ENCODE measurements at places on chromosomes 16 and 17.

DNA sequence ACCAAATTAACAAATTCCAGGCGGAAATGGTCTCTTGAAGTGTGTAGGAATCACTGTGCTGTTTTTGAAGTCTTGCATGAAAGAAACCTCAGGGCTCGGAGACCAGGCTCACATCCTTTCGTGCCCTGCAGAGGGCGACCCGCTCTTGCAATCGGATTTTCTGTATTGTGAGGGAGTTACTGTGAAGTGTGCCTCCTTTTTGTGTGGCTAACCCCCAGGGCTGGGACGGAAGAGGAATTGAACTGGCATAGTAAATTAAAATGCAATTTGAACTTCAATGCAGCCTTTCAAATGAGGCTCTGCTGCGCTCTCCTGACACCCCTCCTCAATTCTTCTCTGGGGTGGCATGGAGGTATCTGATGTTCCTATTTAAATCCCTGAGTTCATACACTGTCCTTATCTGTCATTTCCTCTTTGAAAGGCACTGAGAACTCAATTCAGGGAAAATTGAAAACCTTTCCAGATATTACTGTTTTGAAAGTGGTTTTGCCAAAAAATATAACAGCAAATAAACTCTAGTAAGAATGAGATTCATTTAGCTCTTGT lies 51.5 kb upstream of the MGAT5B start:
- no peaks in the 10 kb centered on the region for H3K27me3 ChIP-seq
- no peaks in the 10 kb centered on the region for H3K4me1 ChIP-seq
- no peaks in the 10 kb centered on the region for H3K36me3 ChIP-seq
- no peak overlapping the region for H3K4me3 ChIP-seq
- DNase-seq: no peak

DNA sequence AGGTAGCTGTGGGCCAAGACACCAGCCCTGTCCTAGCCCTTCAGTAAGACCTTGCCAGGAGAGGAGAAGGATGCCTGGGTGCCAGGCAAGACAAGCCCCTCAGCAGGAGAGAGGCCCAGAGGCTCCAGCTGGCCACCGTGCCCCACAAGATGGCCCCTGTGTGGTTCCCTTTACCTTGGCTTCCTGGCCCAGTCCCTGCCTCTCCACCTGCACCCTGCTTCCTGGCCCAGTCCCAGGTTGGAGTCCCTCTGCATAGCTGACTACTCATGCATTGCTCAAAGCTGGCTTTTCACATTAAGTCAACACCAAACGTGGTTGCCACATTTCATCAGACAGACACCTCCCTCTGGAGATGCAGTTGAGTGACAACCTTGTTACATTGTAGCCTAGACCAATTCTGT lies 4.0 kb downstream of the SYNGR3 start:
- DNase-seq: no peak
- peaks cover 11% of the 10 kb centered on the region for H3K27me3 ChIP-seq
- H3K36me3 ChIP-seq: peaks cover 18% of the 10 kb centered on the region
- H3K4me1 ChIP-seq: peaks cover 14% of the 10 kb centered on the region
- no peak overlapping the region for H3K27ac ChIP-seq
- no peak overlapping the region for H3K4me3 ChIP-seq

DNA sequence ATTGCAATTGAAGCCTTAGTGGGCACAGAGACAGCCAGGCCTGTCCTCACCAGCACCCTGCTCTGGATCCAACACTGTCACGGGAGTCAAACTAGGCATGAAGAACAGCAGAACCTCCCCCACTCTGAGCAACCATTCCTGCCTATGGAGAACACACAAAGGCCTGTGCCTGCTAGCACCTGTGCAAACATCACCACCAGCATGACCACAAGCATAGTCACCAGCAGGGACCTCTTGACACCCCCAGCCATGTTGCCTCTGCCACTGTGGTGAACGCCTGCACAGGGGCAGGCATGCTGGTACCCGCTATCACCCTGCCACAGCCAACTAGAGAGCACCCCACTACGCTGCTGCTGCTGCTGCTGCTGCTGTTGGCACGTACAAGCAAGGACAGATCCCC lies 51.7 kb downstream of the CMC2 start:
- DNase-seq: no peak
- no peaks in the 10 kb centered on the region for H3K27me3 ChIP-seq
- no peak overlapping the region for H3K27ac ChIP-seq
- no peaks in the 10 kb centered on the region for H3K4me1 ChIP-seq

DNA sequence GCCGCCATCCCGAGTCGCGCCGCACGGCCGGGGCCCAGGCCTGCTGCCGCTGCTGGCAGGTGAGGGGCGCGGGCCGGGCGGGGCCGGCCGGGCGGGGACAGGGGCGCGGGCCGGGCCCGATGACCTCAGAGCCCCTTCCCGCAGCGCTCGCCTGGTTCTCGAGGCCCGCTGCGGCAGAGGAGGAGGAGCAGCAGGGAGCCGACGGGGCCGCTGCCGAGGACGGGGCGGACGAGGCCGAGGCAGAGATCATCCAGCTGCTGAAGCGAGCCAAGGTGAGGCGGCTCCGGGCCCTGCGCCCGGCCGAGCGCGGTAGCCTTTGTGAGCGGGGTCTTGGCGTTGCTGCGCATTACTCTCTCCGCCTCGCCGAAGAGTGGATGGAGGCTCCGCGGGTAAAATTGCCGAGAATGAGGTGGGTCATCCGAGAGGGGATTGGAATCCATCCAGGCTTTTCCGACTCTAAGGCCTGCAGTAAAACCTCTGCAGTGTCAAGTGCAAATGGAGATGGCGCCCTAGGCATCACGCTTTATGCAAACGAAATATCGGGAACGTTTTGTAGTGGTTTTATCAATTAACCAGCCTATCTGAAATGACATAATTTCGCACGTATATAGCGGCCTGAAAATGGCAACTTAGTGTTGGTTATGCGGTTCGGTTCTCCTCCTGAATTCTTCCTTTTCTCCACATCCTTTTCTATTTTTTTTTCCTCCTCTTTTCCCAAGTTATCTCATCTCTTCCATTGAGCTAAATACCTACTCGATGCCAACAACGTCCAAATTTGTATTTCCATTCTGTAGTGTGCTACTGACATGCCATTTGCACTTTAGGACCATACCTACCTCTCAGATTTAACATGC lies 577 bp downstream of the TTC19 start:
- H3K4me1 ChIP-seq: peaks cover 7% of the 10 kb centered on the region
- peak overlapping the region; percentile 96 for H3K27ac ChIP-seq
- H3K27me3 ChIP-seq: no peaks in the 10 kb centered on the region
- peaks cover 31% of the 10 kb centered on the region for H3K36me3 ChIP-seq
- no peak for DNase-seq

DNA sequence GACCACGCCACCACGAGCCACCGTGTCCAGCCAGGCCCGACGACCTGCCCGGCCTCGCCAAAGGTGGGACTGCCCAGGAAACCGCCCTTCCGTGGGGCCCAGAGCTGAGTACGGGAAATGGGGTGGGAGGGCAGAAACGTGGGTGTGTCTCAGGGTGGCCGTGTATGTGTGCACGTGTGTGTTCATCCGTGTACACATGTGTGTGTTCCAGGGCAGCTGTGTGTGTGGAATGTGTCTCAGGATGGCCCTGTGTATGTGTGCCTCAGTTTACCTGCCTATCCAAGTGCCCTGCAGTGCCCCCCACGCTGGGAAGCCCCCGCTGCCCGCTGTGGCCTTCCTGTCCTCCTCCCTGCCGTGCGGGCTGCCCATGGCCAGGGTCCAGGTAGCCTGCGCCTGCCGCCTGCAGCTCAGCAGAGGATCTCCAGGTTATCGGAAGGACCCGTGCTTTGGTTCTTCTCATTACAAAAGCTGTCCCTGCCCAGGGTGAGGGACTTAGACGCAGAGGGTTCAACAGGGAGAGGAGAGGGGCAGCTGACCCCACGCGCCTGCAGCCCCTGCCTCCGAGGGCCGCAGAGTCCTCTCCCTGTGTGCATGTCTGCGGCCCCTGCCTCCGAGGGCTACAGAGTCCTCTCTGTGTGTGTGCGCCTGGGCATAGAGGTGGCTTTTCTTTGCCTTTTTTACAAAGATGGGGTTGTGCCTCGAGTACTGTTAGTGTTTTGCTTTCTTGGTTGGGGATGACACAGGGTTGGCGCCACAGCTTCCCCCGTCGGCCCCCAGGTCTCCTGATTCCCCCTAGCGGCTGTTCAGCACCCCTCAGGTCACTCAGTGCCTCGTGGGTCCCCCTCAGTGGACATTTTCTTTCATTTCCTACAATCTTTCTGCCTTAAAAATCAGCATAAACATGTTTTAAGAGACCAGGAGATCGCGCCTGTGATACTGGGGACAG lies 23.6 kb downstream of the ZNF469 start:
- H3K27ac ChIP-seq: no peak overlapping the region
- H3K4me3 ChIP-seq: no peak overlapping the region
- H3K4me1 ChIP-seq: no peaks in the 10 kb centered on the region
- peaks cover 2% of the 10 kb centered on the region for H3K27me3 ChIP-seq
- DNase-seq: no peak

- H3K4me1 ChIP-seq: no peaks in the 10 kb centered on the region
- H3K36me3 ChIP-seq: no peaks in the 10 kb centered on the region
- H3K27me3 ChIP-seq: no peaks in the 10 kb centered on the region
These were observed 119.0 kb downstream of the SPECC1 start for GRCh38 chr17:20128036-20128667.

DNA sequence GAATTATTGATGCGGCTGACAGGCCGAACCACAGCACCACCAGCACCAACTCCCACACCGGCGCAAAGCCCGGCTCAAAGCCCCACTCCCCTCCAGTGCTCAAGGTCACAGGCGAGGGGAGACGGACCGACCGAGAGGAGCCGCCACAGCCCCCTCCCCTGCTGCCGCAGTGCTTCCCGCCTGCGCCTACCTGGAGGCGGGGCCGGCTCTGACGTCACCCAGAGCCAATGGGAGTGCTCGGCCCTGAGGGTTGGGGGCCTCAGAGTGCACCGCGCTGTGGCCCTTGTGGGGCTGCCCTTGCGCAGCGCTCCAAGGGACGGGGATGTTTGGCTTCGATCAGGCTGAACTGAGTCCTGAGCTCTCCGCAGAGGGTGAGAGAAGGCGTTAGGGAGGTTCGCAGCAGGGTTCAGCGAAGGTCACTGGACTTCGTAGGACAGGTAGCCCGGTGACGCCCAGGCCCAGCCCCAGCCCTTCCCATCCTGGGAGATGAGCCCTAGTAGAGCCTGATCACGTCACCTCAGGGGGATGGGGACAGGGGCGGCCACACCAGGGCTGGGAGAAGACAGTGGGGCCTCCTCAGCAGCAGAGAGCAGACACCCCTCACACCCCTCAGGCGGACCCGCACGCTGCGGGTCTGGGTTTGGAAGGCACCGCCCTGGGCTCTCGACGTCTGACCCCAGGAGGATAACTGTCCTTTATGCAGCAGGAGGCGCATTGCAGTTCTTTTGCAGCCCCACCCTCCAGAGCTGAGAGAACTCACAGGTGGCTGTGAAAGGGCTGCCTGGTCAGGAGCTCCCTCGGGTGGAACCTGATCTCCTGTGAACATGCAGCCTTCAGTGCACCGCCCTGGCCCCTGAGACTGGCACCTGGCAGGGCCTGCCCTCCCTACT lies 1.5 kb downstream of the NDRG4 start:
- H3K36me3 ChIP-seq: no peaks in the 10 kb centered on the region
- H3K27me3 ChIP-seq: no peaks in the 10 kb centered on the region
- peak; percentile 78 for DNase-seq
- H3K27ac ChIP-seq: no peak overlapping the region
- H3K4me3 ChIP-seq: peak overlapping the region; percentile 40

All from pancreas (tissue), 10 donors.